ENCODE measurements at places on chromosomes 13 and 19.

DNA sequence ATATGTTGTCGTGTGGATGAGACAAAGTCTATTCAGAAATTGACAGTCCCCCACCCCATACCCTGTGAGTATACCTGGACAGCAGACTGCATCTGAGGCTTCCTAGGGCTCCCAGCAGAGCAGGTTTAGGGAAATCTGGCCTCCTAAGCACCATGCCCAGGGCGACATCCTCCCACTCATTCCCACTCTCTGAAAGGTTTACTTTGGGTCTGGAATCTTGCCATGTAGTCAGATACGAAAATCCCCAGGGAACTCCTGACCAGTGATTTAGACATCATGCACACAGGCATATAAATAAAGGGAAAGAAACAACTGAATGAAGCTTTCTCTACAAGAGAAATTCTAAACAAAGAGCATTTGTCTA is 717 bp upstream of the NALCN start:
- DNase-seq, result peak; percentile 70

DNA sequence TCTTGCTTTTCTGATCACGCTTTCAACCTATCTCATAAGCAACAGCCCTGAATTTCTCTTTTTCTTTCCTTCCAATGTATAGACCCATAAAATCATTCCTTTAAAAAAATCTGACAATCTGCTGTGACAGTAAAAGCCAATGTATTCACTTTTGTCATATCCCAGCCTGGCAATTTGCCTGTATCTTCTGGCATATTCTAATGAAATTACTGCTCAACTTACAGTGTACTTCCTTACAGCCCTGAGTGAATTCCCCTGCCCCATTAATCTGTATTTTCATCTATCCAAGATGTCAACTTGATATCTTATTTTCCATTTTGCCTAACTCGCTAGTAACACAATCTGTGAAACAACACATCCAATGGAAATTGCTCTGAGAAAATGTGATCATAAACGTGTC is 18.0 kb upstream of the SERP2 start:
- DNase-seq, result no peak

GRCh38 chr19:3269916-3270671 is 45.6 kb downstream of the CELF5 start:
- DNase-seq, result no peak

DNA sequence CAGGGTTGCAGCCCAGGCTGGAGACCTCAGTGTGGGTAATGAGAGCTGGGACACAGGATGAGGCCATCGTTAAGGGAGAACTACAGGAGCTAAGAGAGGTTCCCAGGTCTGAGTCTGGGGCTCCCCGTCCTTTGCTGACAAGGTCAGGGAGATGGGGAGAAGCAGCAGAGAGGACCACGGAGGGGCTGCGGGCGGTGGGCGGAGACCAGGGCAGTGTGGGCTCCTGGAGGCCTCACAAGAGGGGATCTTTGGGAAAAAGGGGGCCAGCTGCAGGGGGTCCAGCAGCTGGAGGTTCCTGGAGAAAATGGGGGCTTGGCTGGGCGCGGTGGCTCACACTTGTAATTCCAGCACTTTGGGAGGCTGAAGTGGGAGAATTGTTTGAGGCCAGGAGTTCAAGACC is 16.0 kb downstream of the RFX1 start:
- no peak for DNase-seq

GRCh38 chr13:59946944-59947343 is 216.8 kb downstream of the DIAPH3 start:
- DNase-seq, result no peak

DNA sequence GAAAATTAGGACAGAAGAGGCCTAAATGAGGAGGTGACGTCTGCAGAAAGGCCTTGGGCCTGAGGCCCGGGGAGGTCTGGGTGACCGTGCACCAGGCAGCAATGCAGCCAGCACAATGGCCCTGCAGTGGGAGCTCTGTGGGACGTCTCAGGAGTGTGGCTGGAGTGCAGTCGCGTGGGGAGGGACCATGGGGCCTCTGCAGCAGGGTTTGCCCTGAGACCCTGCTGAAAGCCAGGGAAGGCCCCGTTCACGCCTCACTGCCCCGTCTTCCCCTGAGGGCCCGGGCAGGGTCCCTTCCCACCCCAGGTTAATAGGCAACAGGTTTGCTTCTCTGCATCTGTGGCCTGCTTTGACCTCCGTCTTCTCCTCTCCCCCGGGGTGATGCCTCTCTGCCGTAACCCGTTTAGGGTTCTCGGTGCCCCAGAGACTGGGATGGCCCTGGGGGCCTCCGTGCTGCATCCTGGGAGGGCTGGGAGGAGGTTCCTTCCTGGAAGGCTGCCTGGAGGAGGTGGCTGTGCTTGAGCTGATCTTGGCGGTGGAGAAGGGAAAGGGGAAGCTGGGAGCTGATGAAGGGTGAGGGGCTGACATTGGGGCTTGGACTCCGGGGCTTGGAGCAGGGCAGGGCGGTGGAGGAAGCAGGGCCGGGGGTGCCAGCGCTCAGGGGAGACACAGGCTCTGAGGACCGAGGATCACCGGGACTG is 9.7 kb downstream of the PALM start:
- no peak for DNase-seq

GRCh38 chr13:43123856-43124255 is 100.5 kb downstream of the DNAJC15 start:
- no peak for DNase-seq

DNA sequence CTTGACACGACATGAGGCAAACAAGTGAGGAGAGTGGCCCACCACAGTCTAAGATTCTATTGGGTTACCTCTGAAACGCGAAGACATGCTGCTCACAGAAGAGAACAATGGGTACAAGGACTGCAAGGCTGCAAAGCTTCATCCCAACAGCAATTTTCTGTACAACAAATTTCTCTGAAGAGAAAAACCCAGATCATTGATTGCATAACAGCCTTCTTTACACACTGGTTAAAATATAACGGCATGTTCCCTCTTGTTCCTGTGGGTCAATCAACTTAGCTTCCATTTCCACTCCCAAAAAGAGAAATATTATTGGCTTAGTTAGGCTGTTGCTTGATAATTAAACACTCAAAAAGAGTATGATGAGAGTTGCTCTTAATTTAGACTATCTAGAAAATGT is at the start of gene CPB2:
TSS of gene CPB2 (minus strand) at position 166 of the 400 bp plus-strand sequence. CDS start at position 142, 24 bp downstream.
- DNase-seq, result no peak

GRCh38 chr19:16340092-16340491 is 15.5 kb downstream of the KLF2 start:
- peak; percentile 61 for DNase-seq

- peak; percentile 72 for DNase-seq
These were observed 18.2 kb downstream of the IL17D start for GRCh38 chr13:20721454-20722357.

DNA sequence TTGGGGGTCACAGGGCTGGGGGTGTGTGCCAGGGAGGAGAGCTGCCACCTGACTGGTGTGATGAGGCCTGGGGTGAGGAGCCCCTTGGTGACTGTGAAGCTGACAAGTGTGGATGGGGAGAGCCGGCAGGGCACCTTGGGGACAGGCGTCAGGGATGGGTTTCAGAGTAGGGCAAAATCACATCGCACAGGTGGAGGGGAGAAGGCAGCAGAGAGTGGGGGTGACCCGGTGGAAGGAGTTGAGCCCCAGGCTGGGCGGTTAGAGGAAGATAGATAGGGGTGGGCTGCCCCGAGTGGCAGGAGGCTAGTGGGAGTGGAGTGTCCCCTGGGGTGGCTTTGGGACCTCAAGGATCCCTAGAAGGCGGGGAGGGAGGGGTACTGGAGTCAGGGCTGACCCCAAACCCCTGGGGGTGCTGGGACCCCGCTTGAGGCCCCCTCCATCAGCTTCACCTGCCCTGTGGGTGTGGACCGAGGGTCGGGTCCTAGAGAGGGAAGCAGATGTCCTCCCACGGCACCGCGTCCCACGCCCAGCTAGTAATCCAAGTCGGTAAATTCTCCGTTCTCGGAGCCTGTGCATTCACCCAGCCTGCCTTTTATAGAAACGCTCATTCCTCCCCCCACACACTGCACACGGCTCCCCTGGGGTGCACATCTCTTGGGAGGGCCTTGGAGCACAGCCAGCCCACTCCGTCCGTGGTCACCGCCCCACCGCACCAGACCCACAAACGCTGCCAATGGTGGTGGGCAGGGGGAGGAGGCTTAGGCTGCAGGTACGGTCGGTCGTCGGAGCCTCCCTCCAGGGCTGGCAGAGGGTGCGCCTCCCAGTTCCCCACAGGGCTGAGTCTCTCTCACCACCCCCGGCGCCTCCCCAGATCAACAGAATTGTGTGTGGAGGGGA is 2.4 kb downstream of the CTXN1 start:
- no peak for DNase-seq

DNA sequence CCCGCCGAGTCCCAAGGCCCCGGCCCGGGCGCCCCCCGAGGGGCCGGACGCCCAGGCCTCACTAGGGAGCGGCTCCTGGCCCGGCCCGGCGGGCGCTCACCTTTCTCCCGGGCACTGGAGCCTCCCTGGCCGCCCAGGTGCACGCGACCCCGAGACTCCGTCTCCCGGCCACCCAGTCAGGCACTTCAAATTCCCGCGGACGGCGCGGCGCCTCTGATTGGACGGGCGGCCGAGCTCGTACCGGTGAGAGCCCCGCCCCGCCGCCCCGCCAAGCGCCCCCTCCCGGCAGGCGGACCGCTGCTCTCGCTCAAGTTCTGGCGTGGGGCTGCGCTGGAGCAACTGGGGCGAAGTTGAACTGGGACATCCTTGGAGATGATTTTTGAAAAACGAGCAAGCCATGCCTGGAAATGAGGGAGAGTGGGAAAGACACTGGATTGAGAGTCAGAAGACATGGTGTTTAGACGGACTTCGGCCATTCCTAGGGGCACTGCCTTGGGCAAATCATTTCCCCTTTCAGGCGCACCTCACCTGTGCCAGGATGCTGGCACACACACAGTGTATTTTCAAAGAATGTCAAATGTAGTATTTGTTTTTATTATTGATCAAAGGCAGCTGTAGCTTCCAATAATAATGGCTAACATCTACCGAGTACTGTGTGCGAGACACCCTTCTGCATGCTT is 485.3 kb downstream of the UQCRFS1 start:
- DNase-seq, result no peak

DNA sequence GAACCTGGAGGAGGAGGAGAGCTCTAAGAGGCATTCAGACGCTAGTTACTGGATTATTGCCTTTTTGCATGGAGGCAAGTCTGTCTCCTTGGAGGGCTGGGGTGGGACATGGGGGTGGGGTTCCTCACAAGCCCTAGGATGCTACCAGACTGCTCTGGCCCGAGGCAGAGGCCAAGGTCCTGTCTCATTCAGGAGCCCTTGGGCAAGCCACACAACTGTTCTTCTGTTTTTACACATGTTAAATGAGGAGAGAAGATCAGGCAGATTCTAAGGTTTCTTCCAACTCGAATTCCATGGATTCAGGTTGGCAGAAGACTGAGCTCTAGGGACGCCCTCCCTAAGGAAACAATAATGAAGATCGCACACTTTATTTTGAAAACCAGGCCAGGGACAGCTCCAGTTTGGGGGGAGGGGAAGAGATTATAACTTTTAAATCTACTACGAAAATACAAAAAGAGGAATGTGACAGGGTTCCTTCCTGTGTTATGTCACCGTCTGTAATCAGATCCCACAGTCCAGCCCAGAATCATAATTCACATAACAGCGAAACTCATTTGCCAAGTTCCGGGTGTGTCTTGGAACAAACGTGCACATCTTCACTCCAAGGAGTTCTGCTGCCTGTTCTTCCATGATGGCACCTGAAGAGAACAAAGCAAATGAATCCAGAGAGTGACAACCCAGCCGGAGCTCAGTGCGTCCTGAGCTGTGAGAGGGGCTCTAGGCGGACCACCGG is 25.2 kb downstream of the IL17D start:
- no peak for DNase-seq

GRCh38 chr13:103238441-103238840 is 172.2 kb upstream of the SLC10A2 start:
- DNase-seq, result no peak

- DNase-seq, result no peak
These were observed 132.9 kb downstream of the LIG4 start for GRCh38 chr13:108082481-108082880.
